ENCODE measurements at places on chromosomes 4 and X.

DNA sequence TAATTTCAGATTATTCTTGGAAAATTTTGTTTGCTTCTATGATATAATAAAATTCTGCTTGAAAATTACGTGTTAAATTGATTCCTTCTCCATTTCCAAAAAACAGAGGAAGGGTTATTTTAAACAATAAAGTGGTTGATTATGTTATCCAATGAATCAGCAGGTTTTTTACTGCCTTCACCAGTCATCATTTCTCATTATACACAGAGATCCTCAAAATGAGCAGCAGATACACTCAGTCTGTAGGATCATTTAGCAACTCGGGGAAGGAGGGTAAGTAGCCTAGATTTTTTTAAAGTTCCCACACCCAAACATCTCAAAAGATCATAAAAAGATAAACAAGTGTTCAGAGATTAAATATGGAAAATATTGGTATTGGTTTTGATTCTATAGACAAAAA is 6.8 kb upstream of the TMEM144 start:
- no peak for DNase-seq

- DNase-seq: no peak
Observed at GRCh38 chrX:37722595-37722994, 37.0 kb downstream of the XK start.

- no peak for DNase-seq
Observed at GRCh38 chrX:69153060-69153730, 12.1 kb downstream of the PJA1 start.

- no peak for DNase-seq
Observed at GRCh38 chr4:180280726-180281297, 1962.4 kb upstream of the TENM3 start.

DNA sequence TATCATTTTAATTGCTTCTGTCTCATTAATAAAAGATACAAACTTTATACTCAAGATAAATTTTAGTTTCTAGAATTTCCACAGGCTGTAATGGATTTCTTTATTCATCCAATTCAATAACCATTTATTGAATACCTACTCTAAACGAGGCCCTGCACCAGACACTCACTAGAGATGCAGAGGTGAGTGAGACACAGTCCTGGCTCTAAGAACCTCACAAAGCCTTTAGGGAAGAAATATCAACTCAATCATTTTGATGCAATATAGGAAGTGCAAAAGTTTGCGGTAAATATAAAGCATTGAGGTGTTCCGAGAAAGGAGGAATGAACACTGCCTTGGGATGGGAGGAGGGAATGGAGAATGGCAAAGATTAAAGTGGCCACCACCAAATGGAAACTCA is 81.6 kb upstream of the SH3RF1 start:
- no peak for DNase-seq

GRCh38 chrX:13164611-13165010 is 120.2 kb upstream of the FAM9C start:
- no peak for DNase-seq

DNA sequence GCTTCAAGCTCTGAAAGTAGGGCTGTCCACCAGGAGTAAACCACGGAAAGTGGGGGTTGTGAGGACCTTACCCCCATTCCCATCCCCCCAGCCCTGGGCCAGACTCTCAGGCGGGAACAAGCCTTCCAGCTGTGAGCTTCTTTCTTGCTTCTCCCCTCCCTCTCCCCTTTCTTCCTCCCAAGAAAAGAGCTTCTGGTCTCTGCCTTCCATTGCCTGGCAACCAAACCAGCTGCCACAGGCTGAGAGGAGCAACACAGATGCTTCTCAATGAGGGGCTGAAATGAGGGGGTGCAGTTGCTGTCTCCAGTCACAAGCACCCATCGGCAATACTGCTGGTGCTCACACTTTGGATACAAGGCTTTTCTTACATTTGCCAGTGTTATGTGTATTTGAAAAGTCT is 72.5 kb downstream of the SLC16A2 start:
- DNase-seq: no peak

GRCh38 chr4:123452616-123453015 is 56.0 kb downstream of the SPRY1 start:
- peak; percentile 61 for DNase-seq

DNA sequence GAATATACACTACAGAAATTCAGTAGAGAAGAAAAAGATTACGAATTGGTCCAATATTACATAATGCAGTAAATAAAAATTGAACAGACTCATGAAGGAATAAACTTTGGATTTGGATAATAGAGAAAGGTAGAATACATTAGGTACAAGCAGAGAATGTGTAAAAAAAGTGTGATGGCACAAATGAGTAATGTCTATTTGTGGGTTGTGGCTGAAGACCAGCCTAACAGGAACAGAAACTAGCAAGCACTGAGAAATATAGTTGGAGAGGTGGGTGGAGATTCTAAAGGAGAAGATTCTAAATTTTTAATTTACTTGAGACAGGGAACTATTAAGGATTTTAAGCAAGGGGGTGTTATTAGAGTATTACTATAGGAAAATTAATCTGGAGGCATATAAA is 15.2 kb upstream of the CLOCK start:
- DNase-seq: no peak

DNA sequence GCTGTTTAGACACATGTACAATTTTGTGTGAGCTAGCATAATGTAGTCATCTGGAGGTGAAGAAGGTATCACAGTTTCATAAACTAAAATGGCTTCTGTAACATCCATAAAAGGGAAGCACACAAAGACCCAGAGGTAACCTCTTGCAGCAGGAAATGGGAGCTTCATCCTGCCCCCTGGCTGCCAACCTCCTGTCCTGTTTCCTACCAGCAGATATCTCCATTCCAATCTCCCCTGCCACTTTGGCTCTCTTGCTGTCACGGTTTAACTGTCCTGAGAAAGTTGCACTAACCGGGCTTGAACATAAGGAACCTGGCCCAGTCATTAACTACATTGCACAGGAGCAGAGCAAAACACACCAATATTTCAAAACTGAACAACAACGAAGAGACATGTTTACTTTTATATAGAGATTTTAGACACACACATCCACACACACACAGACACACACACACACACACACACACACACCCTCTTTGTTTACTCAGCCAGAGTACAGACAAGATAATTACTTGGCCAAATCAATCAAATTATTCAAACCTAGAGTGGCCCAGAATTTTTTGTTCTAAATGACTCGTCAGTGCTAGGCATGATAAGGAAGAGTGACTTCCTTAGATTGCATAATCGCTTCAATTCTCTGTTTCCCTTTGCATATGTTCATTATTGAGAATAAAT is 24.2 kb downstream of the MID2 start:
- no peak for DNase-seq

DNA sequence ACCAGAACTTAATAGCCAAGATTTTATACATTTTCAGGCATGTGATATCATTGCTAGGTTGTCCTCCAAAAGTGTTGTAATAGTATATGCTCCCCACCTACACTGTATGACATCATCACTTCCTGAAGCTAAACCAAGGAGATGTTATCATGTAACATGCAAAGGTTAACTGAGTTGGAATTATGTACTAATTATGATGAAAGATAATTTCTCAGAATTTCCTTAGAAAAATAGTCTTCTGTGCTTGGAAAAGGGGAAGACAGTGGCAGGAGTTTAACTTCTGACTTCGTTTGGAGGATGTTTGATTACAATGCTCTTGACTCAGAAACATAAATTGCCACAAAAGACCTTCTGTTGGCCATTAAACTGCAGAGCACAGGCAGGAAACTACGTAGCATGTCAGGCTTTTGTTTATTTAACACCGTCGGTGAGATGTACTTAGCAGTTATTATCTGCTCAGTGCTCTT is 83.6 kb upstream of the GUCY1A1 start:
- DNase-seq: no peak

DNA sequence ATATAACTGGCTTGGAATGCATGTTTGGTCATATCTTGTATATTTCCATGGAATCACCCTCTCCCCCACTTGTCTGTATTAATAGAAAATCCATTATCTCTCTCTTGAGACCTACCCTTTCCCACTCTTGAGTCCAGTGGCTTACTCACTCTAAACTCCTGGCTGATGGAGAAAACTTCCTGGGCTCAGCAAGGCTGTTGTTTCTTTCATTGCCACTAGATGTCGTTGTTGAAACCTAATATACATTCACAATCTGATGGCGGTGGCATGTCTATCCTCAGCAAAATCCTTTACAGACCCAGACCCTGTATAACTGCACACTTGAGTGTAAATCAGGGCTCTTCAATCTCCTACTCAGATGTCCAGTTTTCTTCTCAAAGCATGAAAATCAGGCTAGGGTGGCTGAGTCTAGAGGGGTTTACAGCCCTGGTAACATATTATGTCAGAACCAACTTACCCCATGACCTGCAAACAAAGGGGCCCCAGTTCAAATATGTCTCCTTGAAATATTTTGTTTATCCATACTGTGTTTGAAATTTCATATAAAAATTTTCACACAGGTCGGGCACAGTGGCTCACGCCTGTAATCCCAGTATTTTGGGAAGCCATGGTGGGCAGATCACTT is 70.0 kb upstream of the FAM241A start:
- DNase-seq: peak; percentile 58

- DNase-seq: no peak
Observed at GRCh38 chr4:125986307-125986706, 671.6 kb downstream of the FAT4 start.

DNA sequence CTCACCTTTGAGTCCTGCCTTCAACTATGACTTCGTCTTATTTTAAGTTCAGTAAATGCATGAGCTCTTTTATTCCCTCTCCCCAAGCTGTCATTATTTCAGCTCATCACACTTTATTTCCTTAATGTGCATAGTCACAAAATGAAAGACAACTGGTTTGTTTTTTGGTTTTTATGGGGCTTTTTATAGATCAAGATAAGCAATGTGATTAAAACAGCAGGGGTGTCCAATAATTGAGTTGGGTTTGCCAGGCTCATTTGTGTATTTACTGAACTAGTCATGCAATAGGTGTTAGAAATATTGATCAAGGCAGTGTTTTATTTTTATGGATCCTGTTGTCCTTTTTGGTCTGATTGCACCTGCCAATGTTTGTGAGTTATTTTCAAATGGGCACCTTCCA is 102.2 kb downstream of the FRMPD4 start:
- DNase-seq: no peak

GRCh38 chrX:53616946-53617345 is 69.6 kb downstream of the HUWE1 start:
- DNase-seq: no peak

DNA sequence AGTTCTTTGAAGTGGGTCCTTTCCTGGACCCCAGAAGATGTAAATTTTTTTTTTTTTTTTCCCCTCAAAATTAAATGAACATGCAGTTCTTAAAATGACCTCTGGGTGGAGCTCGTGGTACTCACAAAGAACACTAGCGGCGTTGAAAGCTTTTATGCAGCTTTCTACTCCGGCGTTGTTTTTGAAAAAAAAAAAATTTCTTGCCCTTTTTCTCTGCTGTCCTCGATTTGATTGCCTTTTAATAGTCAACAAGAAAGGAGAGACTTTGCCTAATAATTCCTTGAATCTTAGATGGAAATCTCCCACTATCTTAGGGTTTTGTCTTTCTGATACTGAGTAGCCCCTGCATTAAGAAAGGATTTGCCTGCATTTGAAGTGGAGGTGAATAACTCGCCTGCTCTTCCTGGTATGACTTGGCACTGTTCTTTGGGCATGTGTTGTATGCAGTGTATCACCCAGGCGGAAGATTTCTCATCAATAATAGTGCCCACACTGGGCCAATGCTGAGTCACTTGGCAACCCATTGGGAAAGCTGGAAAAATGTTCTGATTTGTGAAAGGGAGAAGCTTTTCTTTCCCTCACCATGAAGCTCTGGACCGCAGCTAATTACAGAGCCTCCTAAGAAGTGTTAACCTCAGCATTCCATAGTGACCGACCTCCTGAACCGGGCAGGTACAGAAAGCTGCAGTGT is 104.0 kb downstream of the PHEX start:
- peak; percentile 62 for DNase-seq

DNA sequence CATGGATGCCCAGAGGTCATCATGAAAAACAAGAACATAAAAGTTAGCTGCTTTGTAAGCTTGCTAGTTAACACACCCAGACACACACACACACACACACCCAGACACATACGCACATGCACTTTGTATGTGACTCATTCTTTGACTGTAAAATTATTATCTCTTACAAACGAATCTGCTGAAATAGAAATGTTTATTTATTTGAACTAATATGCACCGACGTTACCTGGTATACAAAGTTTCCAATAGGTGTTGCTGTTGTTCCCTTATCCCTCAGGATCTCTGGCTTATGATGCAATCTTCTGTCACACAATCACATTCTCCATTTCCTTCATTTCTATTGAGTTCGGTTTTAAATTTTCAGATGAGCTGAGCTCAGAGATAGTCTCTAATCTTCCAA is 209.3 kb downstream of the PTTG2 start:
- DNase-seq: no peak

GRCh38 chrX:127558811-127559210 is 493.4 kb downstream of the ACTRT1 start:
- DNase-seq: no peak

DNA sequence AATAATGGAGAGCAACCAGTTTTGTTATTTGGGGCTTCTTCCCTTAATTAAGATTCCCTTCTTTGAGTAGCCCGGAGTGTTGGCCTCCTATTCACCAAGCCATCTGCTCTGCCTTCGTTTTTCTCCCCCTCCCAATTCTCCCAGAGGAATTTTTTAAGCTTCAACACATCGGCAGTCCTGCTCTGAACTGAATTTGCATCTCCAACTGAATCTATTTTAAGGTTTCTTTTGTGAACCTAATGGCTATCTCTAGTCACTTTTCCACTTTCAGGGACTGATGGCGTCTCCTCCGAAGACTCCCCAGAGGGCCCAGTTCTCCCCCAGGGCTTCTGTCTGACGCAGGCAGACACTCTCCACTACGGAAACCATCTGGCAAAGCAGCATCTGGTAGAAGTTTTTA is 280.2 kb downstream of the ADGRA3 start:
- no peak for DNase-seq

GRCh38 chr4:14431155-14432134 is 570.8 kb upstream of the CPEB2 start:
- DNase-seq: no peak

DNA sequence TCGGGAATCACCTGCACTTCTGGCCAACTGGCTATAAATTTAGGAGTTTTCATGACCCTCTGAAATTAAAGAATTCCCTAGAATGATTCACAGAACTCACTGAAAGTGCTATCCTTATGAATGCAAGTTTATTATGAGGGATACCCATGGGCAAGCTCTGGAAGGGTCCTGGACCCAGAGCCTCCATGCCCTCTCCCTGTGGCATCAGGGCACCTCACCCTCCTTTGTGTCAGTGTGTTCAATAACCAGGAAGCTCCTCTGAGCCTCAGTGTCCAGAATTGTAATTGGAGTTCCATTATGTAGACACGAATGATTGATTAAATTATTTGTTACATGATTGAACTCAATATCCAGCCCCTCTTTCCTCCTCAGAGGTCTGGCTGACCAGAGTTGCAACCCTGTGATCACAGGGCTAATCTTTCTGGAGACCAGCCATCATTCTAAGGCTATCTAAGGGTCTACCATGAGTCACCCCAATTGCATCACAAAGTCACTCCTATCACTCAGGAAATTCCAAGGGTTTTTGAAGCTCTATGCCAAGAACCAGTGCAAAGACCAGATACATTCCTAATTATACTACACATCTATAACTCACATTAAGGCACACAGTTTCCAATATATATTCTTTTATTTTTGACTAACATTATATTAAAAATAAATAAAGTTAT is 8.9 kb downstream of the ANXA3 start:
- DNase-seq: no peak

- DNase-seq: no peak
Observed at GRCh38 chr4:75530556-75531322, 16.5 kb downstream of the THAP6 start.

- peak; percentile 34 for DNase-seq
Observed at GRCh38 chrX:41382714-41383645, 49.0 kb downstream of the DDX3X start.

All from stromal cell of bone marrow (primary cell).